ENCODE measurements at places on chromosomes 12 and 14.

- peak; percentile 49 for ATAC-seq
These were observed at the start of gene TTC9 for GRCh38 chr14:70641548-70642302. TSS of gene TTC9 (plus strand) at chr14:70641916. CDS start at chr14:70642130, 214 bp downstream.

DNA sequence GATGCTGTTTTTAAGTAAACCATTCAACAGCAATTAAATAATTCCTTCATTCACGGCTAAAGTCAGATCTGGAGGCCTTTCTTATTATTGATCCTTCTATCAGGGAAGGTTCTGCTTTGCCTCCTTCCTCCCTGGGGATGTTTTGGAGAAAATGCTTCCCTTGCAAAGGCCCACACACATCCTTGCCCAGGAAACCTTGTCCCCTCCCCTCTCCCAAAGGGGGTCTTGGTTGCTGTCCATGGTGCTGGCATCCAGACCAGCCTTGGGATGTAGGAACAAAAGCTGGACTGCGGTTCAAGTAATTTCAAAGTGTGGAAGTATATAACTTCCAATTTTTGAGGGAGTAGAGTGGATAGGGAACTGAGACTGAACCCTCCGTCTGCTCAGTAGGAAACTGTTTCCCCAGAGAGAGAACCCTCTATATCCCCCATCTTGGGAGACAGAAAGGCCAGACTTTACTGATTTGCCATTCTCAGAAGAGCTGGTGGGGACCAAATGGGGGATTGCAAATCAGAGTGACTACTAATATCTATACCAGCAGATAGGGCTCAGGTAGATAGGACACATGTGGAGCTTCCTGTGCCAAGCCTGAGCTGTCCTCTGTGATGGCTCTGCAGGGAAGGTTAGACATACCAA, 5.6 kb downstream of the MARCHF9 start:
- ATAC-seq = no peak

DNA sequence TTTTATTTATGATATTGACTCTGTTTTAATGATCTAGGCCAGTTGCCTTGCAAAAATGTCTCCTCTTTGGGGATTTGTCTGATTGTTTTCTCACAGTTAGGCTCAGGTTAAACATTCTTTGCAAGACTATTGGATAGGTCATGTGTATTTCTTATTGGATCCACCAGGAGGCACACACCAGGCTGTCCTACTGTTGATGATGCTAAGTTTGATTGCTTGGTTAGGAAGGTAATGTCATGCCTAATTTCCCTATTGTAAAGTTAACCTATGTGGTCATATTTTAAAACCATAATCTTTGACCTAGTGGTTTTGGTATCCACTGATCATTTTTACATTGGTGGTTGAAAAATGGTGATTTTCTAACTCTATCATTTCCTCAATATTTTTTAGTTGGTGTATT, 137.1 kb downstream of the BRMS1L start:
- ATAC-seq = no peak

DNA sequence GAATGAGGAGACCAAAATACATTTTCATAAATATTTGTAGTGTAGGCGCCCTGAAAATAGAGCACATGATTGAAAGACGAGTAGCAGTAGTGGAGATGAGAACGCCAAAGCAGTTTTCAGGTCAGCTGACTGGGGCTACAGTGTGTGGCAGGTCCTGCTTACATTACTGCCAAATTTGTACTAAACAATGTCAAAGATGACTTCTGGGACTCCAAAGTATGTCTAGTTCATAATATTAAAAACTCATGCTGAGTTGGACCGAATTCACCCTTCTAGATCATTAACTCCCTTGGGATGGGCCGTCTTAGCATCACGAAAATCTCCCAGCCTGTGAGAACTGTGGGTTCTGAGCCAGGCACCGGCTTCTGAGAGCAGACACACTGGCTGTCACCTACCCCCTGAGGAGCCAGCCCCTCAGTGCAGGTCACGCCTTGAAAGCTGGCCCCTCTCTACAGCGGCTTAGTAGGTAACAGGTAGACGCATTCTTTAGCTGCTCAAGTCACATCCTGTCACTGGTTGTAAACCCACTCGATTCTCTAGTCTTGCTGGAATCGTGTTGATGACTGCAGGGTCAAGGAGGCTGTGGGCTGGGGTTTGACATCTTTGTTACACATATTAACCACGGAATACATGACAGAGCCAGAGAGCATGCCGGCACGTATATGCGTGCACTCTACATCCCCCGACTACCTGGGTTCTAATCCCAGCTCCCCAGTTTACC, 210.4 kb downstream of the ETV6 start:
- no peak for ATAC-seq

DNA sequence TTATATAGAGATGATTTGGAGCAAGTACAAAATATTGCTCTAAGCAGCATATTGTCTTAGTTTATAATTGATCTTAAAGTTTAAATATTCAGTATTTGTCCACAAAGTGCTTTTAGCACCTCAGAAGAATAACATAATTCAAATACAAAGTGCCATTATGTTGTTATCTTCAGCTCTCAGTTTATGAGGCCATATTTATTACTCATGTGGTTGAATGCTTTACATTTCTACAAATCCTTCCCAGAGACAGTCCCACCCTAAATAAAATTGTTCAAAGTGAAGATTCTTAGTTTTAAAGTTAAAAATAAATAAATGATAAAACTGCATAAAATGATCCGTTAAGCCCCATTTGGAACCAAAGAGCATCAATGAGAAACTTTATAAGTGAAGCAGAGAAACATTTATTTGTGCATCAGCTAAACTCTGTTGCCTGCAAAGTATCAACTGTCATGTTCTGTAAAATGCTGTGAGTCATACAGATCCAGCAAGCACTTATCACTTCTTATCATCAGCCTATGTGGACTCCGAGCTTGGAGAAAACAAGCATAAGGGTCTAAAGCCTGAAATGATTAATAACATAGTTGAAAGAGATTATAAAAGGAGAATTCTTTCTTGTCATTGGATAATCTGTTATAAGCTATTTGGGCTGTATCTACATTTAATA, 218.9 kb downstream of the ADAMTS20 start:
- no peak for ATAC-seq

- ATAC-seq = no peak
These were observed 29.9 kb upstream of the SLC38A2 start for GRCh38 chr12:46402451-46402850.

GRCh38 chr12:123095078-123095881, 55.6 kb downstream of the PITPNM2 start:
- ATAC-seq = no peak

DNA sequence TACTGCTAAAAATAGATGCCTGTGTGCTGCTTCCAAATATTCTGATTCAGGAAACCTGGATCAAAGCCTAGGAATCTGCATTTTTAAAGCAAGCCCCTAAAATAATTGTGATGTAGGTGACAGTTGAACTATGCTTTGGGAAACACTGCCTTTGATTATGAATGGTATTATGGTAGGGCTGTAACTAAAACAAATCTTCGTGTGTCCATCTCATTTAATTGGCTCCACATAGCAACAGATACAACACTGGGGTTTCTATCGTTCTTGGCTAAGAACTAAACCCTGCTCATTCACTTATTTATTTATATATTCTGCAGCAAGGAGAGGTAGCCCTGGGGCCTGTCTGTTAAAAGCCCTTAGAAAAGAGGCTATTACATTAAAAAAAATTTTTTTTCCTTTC, 23.0 kb upstream of the ITGA5 start:
- ATAC-seq = no peak

DNA sequence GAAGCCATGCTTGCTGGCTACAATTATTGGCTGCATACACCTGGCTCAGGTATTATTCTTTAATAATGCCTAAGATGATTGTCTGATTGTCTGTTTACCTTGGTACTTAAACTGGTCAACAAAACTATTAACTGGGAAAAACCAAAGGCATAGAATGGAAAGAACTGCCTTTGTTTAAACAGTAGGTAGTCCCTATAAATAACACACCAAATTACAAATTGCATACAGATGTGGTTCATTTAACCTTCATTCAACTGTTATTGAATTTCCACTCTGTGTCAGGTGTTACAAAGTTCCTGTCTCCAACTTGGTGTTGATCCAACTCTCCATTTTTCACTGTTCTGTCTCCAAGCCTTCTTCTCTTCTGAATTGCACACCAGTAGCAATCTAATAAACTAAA, 79.8 kb upstream of the FSCB start:
- no peak for ATAC-seq

DNA sequence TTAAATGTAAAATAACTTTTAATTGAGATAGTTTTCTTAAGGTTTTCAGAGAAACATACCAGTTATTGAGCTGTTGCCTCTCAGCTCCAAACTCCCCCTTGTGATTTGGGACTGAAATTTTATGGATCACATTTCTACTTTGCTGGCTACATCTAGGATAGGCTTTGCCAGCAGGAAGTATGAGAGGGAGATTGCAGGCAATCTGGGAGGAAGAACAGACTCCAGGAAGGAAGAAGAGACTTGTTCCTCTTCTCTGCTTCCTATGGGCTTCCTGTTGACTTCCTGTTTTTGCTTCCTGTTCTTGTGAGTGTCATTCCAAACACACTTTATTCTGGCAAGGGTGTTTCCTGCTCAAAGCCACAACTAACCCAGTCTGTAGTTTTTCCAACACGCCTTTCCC, 312.9 kb downstream of the ITPR2 start:
- ATAC-seq = no peak

DNA sequence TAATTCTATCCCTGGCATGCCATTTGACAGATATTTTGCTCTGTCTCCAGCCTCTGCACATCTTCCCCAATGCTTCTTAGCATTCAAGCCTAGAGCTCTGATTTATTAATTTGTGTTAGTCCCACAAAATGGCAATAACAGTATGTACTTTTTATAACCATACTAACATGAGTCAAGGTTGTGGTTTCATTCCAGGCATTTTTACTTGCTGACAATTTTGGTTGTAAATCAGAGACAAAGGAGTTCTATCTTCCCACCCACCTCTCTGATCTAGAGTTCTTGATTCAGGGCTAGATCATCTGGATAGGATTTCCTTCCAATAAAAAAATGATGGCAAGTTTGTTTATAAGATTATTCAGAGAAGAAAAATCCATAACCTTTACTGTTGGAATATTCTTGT, 18.5 kb upstream of the CISTR start:
- ATAC-seq = no peak

GRCh38 chr12:26614011-26614616, 218.9 kb downstream of the ITPR2 start:
- no peak for ATAC-seq

- no peak for ATAC-seq
These were observed 30.9 kb downstream of the PIGH start for GRCh38 chr14:67569011-67569650.

DNA sequence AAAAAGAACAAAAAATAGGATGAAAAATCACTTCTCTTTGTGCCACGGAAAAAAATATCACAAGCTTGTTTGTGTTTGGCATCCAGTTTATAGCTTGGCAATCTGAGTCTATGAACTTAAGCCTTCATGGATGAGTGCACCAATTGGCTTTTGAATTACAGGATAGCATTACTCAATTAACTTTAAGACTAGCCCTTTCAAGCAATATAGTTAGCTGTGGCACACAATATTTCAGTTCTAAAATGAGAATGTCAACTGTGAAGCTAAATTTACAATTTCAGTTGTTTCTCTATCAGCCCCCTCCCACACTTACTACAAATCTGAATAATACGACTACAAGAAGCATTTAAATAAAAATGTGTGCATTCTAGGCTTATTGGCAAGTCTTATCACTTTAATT, 8.3 kb downstream of the RERG start:
- ATAC-seq = no peak

- peak; percentile 99 for ATAC-seq
These were observed 33.0 kb downstream of the CDKL1 start for GRCh38 chr14:50363714-50364111.

- ATAC-seq = no peak
These were observed 10.1 kb downstream of the RNASE6 start for GRCh38 chr14:20791187-20791586.

DNA sequence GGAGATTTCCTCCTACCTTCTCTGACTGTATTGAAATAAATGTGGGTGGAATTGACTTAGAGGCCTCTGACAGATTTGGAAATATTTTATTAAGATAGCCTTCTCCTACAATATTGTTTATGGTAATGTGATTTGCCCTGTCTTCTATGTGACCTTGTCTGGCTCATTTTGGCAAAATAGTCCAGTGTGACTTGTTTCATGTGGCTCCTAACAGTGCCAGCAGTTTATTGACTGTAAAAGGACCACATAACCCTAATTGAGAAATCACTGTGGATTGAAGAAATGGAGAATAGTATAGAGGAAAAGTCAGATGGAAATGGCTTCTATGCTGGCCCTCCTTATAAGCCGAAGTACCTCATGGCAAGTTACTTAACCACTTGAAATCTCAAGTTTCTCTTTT, 170.9 kb upstream of the PTPRQ start:
- ATAC-seq = no peak

GRCh38 chr12:71721783-71722505, 32.7 kb upstream of the RAB21 start:
- no peak for ATAC-seq

- ATAC-seq = no peak
These were observed 466.5 kb downstream of the FSCB start for GRCh38 chr14:44040561-44040960.

GRCh38 chr12:88172844-88173407, 30.8 kb downstream of the TMTC3 start:
- ATAC-seq = no peak

- ATAC-seq = no peak
These were observed 114.4 kb downstream of the LMNTD1 start for GRCh38 chr12:25438638-25439037.

DNA sequence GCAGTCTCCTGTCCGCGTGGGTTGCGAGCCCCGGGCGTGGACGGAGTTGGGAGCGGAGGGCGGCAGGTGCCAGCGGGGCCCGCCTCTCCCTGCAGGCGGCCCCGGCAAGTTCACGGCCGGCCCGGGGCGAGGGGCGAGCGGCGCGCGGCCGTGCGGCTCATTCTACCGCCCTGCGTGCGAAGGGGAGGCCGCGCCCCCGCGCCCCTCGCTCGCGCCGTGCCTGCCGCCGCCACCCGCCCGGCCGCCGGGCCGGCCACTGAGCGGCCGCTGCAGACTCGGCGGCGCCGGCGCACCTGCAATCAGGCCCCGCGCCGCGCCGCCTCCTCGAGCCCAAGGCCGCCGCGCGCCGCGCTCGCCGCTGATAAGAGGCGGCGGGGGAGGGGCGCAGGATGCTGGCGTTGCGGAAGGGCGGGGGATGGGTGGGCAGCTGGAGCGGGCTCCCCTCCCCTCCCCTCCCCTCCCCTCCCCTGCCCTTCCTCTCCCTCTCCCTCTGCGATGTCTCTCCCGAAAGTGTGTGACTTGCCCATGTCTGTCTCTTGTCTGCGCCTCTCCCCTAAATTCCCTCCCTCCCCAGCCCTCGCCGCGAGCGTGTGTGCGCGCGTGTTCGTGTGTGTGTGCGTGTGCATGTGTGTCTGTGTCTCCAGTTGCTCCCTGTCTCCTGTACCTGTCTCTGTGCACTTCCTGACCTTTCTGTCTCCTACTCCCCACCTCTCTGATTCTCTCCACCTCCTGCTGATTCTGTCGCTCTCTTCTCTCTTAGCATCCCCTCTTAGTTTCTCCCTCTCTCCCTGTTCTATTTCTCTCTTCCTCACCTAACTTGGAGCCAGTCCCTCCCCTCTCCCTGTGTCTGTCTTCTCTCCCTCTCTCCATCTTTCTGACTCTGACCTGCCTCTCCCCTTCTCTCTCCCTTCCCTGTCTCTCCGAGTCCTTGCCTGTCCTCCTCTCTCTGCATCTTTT, 768.1 kb upstream of the TBX3 start:
- ATAC-seq = peak; percentile 29

GRCh38 chr14:90308561-90308960, 23.2 kb downstream of the NRDE2 start:
- ATAC-seq = no peak
